ENCODE measurements at places on chromosomes 6 and 20.

- DNase-seq = no peak
Measured at GRCh38 chr20:44765701-44766347, 20.2 kb downstream of the KCNK15 start.

DNA sequence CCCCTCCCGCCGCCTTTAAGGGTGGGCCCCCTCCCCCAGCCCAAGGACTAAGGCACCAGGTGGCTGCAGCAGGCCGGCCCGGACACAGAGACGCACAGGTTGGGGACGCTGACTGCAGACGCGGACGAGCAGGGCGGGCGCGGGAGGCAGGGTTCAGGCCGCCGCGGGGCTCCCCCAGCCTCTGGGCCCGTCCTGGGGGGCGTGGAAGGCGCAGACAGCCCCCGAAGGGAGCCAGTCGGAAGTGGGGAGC, 9.3 kb downstream of the DUSP15 start:
- DNase-seq = no peak

DNA sequence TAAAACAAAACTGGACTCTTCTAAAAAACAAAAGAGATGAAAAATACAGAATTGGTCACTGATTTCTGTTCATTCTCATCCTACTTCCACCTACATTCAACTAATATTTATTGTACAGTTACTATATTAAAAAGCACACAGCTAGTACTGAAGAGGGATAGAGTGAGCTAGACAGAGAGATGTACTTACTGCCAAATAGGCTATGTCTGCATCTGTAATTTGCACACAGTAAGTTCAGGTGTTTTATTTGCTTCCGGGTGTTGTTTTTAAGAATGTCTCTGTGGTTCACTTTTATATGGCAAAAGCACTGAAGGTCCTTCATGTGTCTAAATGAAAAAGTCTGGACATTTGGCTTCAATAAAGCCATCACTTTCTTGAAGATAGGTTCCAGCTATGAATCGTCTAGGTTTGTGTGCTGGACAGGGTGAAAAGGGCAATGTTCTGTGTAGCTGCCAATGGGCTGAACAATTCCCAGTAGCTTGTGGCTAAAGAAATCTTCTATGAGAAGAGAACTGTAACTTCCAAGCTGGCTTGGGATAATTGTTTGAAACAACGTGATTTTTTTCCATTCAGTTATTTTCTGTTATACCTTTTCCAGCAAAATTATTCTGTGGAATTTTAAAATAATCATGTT, 47.3 kb downstream of the EPB41L2 start:
- no peak for DNase-seq

- peak; percentile 96 for DNase-seq
Measured at GRCh38 chr20:62740286-62741141, 31.9 kb downstream of the NTSR1 start.

- DNase-seq = no peak
Measured at GRCh38 chr6:44074439-44074812, 52.8 kb downstream of the MRPL14 start.

- DNase-seq = peak; percentile 78
Measured at GRCh38 chr20:32155017-32155981, 45.8 kb downstream of the TM9SF4 start.

DNA sequence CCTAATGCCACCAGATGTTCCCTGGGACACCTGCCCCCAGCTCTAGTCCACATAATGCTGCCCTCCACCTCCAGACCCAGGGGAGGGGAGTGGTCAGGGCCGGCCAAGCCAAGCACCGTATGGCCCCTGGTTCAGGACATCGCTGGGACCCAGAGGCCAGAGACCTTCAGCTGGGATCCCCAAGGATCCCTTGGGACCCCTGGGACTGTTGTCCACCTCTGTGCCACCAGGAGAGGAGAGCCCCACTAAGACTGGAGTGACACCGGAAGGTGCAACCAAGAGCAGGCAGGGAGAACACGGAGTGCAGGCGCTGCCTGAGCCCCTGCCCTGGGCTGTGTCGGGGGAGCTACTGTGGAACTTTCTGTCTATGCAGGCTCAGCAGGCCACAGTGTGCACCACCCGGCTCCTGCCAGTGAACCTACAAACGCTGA, 43.6 kb downstream of the CTCFL start:
- no peak for DNase-seq

GRCh38 chr6:166488076-166488685, 98.3 kb downstream of the RAMACL start:
- DNase-seq = peak; percentile 99

- DNase-seq = no peak
Measured at GRCh38 chr6:123527406-123527805, 109.3 kb downstream of the TRDN start.

- DNase-seq = no peak
Measured at GRCh38 chr20:52047811-52048764, 143.5 kb downstream of the ZFP64 start.

DNA sequence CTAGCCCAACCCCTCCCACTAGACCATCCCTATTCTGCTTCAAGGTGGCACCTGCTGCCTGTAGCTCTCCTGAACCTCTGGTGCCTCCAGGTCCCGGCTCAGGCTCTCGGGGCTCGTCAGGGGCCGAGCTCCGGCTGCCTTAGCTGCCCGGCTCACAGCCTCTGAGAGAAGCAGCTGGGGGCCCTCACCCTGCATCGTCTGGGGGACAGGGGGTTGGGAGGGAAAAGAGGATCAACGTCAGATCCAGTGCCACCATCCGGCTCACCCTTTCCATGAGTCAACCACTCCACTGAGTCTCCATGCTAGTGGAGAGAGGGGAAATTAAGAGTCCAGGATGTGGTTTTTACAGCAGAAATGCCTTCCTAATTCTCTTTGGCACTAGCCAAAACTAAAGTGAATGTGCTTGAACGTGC, 13.0 kb downstream of the BAG6 start:
- peak; percentile 30 for DNase-seq
